ENCODE measurements at places on chromosomes 3 and 15. TPM values are rescaled to one million over a fixed set of nuclear protein-coding genes. Genes with fewer than 3 reads are reported as not detected.

GRCh38 chr15:36960179-36960946 is 140.0 kb downstream of the MEIS2 start:
- no peak overlapping the region for H3K4me3 ChIP-seq
- H3K36me3 ChIP-seq, result no peaks in the 10 kb centered on the region
- no peak for DNase-seq
- H3K27me3 ChIP-seq, result no peaks in the 10 kb centered on the region
- no peaks in the 10 kb centered on the region for H3K4me1 ChIP-seq

- no peak overlapping the region for H3K27ac ChIP-seq
- no peaks in the 10 kb centered on the region for H3K4me1 ChIP-seq
- H3K36me3 ChIP-seq, result peaks cover 15% of the 10 kb centered on the region
- no peak for DNase-seq
Observed at GRCh38 chr15:23506762-23507161, 58.7 kb upstream of the MKRN3 start.

DNA sequence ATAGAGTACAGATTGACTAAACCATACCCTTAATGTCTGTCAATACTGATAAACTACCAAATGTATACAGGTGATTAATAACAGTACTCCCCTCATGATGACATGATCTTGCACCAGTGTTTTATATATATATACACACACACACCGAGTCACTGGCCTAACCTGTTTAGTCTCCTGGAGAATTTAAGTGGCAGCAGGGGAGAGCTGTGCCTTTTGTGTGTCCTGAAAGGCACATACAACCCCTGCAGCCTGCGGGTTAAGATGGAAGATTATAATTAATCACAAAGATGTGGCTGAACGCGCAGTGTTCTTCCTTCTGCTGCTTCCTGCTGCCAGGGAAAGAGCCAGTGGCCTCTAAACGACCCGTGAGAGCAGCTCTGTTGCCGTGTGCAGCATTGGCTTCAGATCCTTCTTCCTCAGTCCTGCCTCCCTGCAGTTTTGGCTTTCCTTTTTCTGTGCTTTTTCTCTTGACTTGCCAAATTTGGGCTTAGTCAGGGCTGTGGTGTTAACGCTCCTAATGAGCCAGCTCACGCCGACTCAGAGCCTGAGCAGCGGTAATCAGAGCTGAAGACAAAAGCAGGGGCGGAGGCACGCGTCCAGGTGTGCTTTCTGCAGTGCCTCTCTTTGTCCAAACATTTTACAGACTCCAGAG is 42.5 kb upstream of the UBE3A start:
- no peaks in the 10 kb centered on the region for H3K36me3 ChIP-seq
- H3K27me3 ChIP-seq, result no peaks in the 10 kb centered on the region
- H3K4me3 ChIP-seq, result peak overlapping the region; percentile 9
- peak; percentile 70 for DNase-seq
- H3K4me1 ChIP-seq, result no peaks in the 10 kb centered on the region

- H3K27me3 ChIP-seq, result no peaks in the 10 kb centered on the region
- DNase-seq, result no peak
- H3K36me3 ChIP-seq, result no peaks in the 10 kb centered on the region
- H3K4me1 ChIP-seq, result no peaks in the 10 kb centered on the region
- no peak overlapping the region for H3K27ac ChIP-seq
Observed at GRCh38 chr15:55267401-55268175, 22.0 kb downstream of the RAB27A start.

DNA sequence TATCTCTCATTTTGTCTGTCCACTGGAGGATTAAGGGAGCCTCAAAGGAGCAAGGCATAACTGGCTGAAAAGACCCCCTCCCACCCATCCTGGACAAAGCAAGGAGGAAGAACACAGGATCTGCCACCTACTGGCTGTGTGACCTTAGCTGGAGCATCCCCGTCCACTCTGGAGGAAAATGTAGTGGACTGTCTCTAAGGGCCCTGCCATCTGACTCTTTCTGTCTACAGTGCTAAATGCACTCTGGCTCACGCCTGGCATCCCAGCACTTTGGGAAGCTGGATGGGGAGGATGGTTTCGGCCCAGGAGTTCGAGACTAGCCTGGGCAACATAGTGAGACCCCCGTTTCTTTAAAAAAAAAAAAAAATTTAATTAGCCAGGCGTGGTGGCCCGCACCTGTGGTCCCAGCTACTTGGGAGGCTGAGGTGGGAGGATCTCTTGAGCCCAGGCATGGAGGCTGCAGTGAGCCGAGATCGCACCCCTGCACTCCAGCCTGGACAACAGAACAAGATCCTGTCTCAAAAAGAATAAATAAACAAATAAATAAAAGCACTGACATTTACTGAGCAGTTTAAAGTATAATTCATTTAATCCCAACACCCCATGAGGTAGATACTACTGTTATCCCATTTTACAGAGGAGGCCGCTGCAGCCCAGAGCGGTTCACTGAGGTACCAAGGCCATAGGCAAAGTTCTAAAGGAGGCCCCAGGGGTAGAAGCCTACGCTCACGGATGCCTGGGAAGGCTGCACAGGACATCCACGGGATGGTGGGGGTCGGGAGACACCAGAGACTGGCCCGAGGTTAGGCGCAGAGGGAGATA is 1.1 kb downstream of the TBC1D2B start:
- no peak overlapping the region for H3K27ac ChIP-seq
- DNase-seq, result no peak
- H3K4me3 ChIP-seq, result peak overlapping the region; percentile 87
- H3K4me1 ChIP-seq, result peaks cover 2% of the 10 kb centered on the region

The SPINT1 gene
- 129 TPM for total RNA-seq

The LRRN1 gene
- total RNA-seq, result 269 TPM

All from H9 (cell line).